ENCODE measurements at places on chromosomes 11 and 22.

GRCh38 chr22:36864454-36865215, 3.8 kb downstream of the NCF4 start:
- H3K27me3 ChIP-seq: no peaks in the 10 kb centered on the region
- H3K4me1 ChIP-seq: peaks cover 35% of the 10 kb centered on the region
- no peak overlapping the region for H3K4me3 ChIP-seq
- no peaks in the 10 kb centered on the region for H3K36me3 ChIP-seq
- DNase-seq: no peak

- H3K27ac ChIP-seq: no peak overlapping the region
- no peaks in the 10 kb centered on the region for H3K36me3 ChIP-seq
- peaks cover 20% of the 10 kb centered on the region for H3K4me1 ChIP-seq
- no peak overlapping the region for H3K4me3 ChIP-seq
- DNase-seq: no peak
Measured at GRCh38 chr11:35116762-35117640, 22.0 kb upstream of the CD44 start.

GRCh38 chr11:73274722-73275380, 2.7 kb downstream of the P2RY6 start:
- H3K36me3 ChIP-seq: no peaks in the 10 kb centered on the region
- H3K27me3 ChIP-seq: no peaks in the 10 kb centered on the region
- H3K27ac ChIP-seq: no peak overlapping the region
- no peaks in the 10 kb centered on the region for H3K4me1 ChIP-seq

- no peaks in the 10 kb centered on the region for H3K4me1 ChIP-seq
- H3K36me3 ChIP-seq: no peaks in the 10 kb centered on the region
Measured at GRCh38 chr11:40384991-40385390, 1074.5 kb downstream of the LRRC4C start.

DNA sequence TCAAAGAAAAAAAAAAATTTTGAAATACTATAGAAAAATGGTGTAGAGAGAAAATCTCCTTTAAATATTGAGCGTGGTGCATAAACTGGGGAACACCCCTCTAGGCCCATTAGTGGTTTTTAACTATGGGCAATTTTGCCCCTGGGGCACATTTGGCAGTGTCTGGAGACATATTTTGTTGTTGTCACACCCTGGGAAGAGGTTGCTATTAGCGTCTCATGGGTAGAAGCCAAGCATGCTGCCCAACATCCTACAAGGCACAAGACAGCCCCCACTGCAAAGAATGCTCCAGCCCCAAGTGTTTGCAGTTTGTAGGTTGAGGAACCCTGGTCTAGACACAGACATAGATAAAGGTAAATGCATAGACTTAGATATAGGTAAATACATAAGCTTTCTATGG, 92.6 kb downstream of the KIAA1671 start:
- no peaks in the 10 kb centered on the region for H3K4me1 ChIP-seq
- H3K27me3 ChIP-seq: peaks cover 3% of the 10 kb centered on the region
- DNase-seq: no peak
- H3K36me3 ChIP-seq: no peaks in the 10 kb centered on the region
- H3K27ac ChIP-seq: no peak overlapping the region
- H3K4me3 ChIP-seq: no peak overlapping the region

- no peaks in the 10 kb centered on the region for H3K4me1 ChIP-seq
- peaks cover 4% of the 10 kb centered on the region for H3K27me3 ChIP-seq
- DNase-seq: no peak
- H3K27ac ChIP-seq: no peak overlapping the region
- H3K4me3 ChIP-seq: no peak overlapping the region
- peaks cover 2% of the 10 kb centered on the region for H3K36me3 ChIP-seq
Measured at GRCh38 chr11:121733858-121734257, 281.1 kb upstream of the SORL1-AS1 start.

DNA sequence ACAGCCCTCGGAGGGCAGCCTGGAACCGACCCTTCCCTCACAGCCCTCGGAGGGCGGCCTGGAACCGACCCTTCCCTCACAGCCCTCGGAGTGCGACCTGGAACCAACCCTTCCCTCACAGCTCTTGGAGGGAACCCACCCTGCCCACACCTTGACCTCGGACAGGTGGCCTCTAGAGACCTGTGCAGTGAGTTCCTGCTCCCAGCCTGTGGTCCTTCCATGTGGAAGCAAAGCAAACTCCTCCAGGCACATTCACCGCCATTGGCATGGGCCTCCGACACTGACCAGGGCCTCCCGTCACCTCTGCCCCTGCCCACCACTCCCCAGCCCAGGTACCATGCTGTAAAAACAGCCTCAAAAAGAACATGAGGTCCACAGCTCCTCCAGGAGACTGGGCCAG, 272.1 kb downstream of the BRD1 start:
- H3K27me3 ChIP-seq: no peaks in the 10 kb centered on the region
- H3K27ac ChIP-seq: no peak overlapping the region
- no peak for DNase-seq
- no peaks in the 10 kb centered on the region for H3K4me1 ChIP-seq
